ENCODE measurements at places on chromosomes 16 and 17. TPM values are rescaled to one million over a fixed set of nuclear protein-coding genes. Genes with fewer than 3 reads are reported as not detected.

DNA sequence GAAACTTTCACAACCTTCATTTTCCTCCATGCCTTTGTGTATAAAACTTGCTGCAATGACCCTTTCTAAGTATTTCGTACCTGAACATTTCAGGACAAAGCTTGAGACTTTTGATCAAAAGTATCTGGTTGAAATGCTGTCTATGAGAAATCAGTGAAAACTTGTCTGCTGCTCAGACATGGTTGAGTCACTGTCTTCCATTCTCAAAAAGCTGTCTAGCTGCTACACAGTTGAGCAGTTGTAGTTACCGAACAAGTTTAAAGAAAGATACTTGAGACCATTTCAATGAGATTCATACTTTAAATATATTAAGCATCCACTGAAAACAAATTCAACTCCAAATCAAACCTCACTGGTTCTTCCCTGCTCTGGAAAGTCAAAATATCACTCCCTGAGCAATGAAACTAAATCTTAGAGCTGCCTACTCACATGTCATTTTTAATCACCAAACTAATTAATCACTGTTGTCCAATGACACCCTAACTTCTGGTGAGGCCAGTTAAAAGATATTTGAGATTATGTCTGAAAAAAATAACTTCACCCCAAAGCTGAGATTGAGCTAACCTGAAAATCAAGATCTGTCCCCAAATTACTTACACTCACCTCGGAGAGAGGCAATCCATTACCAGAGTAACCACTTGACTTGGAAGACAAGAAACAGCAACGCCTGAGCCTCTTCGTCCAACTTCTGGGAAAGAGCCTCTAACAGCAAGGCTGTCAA is 488 bp downstream of the TMEM100 start:
- no peak for DNase-seq

- DNase-seq = no peak
These were observed 58.9 kb downstream of the CES1 start for GRCh38 chr16:55773859-55774549.

ZG16 gene
- not detected for total RNA-seq

C17orf50 gene
- total RNA-seq = not detected
